NCI-H146 (cell line): ENCODE measurements at places on chromosomes 7 and 10.

- no peak for DNase-seq
Observed at GRCh38 chr10:63376560-63377304, 89.0 kb downstream of the JMJD1C start.

DNA sequence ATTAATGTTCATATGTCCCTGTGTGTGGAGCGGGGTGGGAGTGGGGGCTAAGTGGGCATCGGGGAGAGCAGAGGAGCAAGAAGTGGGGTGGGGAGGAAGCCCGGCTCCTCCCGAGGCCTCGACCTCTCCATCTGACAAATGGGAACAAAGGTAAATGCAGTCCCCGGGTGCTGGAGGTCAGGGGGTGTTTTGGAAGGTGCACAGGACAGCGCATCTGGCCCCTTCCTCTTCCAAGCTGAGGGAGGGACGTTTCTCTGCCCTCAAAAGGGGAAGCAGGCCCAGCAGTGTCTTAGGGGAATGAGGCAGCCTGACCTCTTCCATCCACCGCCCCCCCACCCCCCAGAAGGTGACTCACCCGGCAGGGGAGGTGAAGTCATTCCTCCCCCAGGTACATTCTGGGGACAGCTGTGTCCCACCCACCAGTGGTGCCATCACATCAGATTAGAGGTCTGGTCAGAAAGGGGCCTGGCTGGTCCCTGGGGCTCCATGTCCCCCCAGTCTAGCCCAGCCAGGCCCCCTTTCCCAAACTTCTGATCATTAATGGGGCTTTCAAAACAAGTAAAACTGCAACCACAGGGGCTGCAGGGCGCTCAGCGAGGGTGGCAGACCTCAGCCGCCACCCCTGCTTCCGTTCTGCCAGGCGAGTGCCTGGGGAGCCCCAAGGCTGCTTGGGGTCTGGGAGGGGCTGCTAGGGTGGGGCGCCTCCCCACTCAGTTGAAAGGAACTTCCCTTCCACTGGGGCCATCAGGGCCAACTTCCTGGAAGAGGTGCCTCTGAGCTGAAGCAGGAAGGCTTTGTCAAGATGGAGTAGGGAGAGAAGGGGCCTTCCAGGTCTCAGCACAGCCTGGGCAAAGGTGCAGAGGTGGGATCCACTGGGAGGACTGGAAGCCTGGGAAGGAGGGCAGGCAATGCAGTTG is 10.8 kb downstream of the LFNG start:
- no peak for DNase-seq

- no peak for DNase-seq
Observed at GRCh38 chr10:1058017-1058416, 1.8 kb downstream of the WDR37 start.

DNA sequence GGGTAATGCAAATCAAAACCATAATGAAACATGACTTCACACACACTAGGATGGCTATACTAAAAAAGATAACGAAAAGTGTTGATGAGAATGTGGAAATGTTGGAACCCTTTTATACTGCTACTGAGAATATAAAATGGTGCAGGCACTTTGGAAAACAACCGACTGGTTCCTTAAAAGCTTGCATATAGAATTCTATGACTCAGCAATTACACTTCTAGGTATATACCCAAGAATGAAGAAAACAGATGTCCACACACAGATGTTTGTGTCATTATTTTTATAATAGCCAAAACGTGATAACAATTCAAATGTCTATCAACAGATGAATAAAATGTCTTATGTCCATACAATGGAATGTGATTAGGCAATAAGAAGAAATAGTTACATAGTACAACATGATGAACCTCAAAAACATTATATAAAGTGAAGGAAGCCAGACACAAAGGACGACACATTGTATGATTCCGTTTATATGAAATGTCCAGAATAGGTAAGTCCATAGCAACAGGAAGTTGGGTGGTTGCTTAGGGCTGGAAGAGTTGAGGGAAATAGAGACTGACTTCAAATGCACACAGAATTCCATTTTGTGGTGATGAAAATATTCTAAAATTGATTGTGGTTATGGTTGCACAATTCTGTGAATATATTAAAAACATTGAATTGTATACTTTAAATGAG is 148.3 kb upstream of the PHYHIPL start:
- no peak for DNase-seq

GRCh38 chr7:4110438-4110837 is 571.7 kb upstream of the FOXK1 start:
- no peak for DNase-seq
